ENCODE measurements at places on chromosomes 12 and 14.

DNA sequence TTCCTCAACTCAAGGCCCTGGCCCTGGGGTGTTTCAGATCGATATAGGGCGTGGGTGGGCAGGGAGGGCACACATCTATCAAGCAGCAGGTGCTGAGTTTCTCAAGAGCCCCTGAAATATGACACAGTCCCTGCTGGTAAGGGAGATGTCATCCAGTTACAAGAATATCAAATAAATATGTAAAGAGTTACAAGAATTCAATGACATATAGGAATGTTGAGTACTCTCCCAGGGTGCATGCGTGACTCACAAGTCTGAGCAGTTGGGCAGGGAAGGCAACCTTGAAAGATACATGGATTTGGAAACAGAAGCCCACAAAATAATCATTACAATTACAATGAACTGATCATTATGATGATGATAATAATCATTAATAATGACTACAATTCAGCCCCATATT, 35.2 kb downstream of the MVK start:
- DNase-seq, result no peak

GRCh38 chr12:54549774-54550451, 512 bp downstream of the PDE1B start:
- no peak for DNase-seq

- DNase-seq, result no peak
Observed at GRCh38 chr14:69985463-69985862, 106.2 kb downstream of the SMOC1 start.

GRCh38 chr14:59939828-59940227, 19.9 kb downstream of the LRRC9 start:
- DNase-seq, result no peak

DNA sequence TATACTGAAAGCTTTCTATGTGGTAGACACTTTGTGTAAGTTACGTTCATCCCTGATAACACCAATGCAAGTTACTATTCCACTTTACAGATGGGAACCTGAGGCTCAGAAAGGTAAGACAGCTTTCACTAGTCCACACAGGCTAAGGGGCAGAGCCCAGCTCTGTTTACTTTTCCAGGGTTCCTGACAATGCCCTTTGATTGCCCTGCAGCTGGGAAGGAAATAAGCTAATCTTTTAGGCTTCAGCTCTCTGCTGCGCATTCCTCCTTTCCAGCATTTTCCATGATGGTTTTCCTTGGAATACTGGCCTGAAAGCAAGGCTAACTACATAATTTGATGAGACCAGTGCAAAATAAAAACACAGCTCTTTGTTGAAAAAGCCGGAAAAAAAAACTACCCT, 185.7 kb upstream of the BTG1 start:
- DNase-seq, result no peak

DNA sequence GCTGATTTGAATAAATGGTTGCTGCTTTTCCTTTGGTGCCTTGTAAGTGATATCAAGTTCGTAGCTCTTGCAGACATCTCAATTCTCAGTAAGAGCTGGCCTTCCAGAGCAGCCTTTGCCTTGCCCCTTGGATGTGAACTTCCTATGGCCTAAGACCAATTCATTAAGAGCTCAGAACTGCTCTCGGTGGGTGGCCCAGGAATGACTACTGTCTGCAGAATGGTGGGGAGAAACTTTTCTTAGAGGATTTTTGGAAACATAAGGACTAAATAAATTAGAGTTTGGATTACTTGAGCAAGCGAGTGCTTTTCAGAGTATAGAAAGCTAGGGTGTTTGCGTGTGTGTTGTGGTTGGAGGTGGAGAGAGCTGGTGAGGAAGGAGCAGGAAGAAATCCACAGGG, 306.4 kb upstream of the TBX3 start:
- no peak for DNase-seq

DNA sequence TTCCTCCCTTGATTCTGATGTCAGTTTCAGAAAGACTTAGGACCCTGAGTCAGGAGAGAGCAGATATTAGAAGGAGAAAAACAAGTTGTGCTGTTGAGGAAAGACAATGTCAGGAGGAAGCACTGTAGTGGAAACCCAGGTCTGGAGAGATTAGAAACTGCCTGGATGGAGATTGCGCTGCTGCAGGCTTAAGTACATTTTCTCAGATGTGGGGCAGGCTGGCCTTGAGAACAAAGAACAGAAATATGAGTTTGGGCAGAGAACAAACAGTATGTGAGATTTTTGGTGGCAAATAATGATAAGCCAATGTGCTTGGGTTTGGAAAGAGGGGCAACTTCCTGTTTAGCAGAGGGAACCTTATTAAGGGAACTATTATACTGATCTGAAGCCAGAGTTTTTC, 74.3 kb upstream of the PRMT8 start:
- no peak for DNase-seq

DNA sequence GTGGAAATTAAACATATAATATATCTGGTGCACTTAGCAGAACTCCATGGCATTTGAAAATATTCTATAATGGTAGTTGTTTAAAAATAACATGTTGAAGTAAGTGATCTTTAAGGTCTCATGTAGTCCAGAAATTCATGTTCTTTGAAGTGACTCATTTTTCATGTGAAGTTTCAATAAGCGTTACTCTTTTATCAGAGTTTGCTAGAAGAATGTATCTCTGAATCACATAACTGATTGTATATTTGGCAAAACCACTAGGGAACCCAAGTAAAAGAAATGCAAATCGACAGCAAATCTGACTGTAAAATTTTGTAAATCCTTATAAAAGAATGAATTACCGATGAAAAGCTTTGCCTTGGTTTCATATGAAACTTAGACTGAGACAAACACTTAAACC, 463.3 kb downstream of the TMTC2 start:
- DNase-seq, result no peak

- no peak for DNase-seq
Observed at GRCh38 chr12:46101485-46101869, 111.1 kb upstream of the SCAF11 start.

DNA sequence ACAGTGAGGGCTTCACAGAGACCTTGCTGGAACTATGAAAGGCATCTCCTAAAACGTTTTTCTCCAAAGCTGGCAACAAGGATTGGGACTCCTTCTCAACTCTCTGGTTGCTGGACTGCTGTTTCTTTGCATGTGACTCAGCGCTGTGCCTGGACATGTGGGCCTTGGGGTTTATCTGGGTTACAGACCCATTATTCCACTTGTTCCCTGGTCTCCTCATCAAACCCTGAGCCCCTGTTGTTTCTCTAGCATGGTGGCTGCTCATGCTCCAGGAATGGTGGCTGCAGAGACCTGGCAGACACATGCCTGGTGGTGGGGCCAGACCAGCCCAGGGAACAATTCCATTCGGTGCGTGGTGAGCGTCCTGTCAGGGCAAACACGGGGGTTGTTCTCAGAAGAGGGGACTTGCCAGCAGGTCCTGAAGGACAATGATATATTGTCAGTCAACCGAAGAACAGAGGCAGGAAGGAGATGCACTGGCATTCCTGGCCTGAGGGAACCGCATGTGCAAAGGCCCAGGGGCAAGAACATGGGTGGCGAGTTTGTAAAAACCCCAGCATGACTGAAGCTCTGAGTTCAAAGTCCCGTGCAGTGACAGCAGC, 320.1 kb upstream of the RTL1 start:
- no peak for DNase-seq

GRCh38 chr14:78637489-78637888, 467.3 kb downstream of the NRXN3 start:
- no peak for DNase-seq

GRCh38 chr12:24386836-24387235, 437.4 kb upstream of the SOX5 start:
- DNase-seq, result no peak

DNA sequence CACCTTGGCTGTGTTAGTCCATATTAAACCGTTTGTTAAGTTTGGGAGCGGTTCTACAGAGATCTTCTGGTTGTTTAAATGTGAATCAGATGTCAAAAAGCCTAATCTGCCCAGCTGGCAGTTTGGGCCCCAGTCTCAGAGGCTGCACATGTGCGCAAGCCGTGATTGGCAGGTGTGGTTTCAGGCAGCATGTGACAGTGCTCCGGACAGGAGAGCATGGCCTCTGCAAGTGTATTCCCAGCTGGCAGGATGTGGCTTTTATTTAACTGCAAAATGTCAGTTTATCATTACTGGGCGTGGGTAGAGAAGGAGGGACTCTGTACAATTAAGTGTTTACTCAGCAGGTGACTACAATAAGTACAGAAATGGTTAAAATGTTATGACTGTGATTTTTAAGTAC, 77.5 kb downstream of the PELI2 start:
- DNase-seq, result peak; percentile 69
